ENCODE measurements at places on chromosomes 16 and 17. TPM values are rescaled to one million over a fixed set of nuclear protein-coding genes. Genes with fewer than 3 reads are reported as not detected.

DNA sequence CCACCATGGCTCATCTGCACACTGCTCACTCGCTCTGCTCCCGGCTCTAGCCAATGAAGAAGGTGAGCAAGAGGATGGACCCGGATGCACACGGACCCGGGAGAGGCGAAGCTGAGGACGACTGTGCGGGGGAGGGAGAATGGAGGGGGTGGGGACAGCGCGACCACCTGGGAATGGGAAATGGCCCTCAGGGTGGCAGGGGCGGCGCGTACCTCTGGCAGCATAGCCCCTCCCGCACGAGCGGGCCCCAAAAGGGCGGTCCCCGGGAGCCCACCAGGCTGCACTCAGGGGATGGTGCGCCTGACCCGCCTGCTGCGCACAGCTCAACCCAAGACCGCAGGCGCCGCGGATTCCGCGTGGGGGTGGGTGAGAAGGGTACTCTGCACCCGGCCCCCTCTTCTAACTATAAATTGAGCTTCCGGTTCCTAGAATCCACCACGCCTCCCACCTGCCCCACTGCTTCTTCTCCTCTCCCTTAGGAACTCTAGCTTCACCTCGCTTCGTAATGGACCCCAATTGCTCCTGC is 6.1 kb downstream of the MT1H start:
- no peak overlapping the region for H3K27ac ChIP-seq
- H3K27me3 ChIP-seq, result no peaks in the 10 kb centered on the region
- DNase-seq, result no peak
- no peaks in the 10 kb centered on the region for H3K4me1 ChIP-seq

- DNase-seq, result no peak
- no peaks in the 10 kb centered on the region for H3K36me3 ChIP-seq
- H3K27ac ChIP-seq, result no peak overlapping the region
- no peak overlapping the region for H3K4me3 ChIP-seq
Observed at GRCh38 chr16:54362591-54363206, 76.1 kb upstream of the IRX3 start.

DNA sequence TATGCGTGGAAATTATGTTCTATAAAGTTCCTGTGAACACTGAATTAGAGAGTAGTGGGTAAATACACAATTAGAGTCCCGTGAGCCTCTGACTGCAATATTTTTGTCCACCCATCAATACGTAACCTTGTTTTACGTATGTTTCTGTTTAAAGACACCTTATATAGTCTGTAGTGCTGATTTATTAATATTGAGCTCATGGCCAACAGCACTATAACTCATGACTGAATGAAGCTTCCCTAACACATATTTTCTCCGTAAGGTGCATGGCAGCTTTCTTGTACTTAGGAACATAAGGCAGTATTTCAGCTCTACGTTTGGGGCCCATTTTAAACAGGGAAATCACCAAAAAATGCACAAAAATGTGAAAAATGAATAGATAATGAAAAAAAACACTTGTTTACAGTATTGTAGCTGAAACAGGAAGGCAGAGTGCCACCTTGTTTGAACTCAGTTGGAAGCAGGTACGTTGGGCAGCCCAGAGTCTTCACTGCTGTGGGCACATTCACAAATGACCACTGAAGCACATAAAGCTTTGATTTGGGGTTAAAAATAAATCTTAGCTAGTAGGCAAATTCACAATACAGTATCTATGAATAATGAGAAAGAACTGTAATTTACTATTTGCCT is 108.5 kb downstream of the CNTNAP4 start:
- H3K36me3 ChIP-seq, result no peaks in the 10 kb centered on the region
- H3K27me3 ChIP-seq, result no peaks in the 10 kb centered on the region
- no peaks in the 10 kb centered on the region for H3K4me1 ChIP-seq

- no peaks in the 10 kb centered on the region for H3K36me3 ChIP-seq
- no peak for DNase-seq
- H3K27me3 ChIP-seq, result no peaks in the 10 kb centered on the region
- H3K27ac ChIP-seq, result no peak overlapping the region
Observed at GRCh38 chr16:24101431-24101830, 154.7 kb upstream of the CACNG3 start.

GRCh38 chr16:88763502-88764053 is 21.4 kb downstream of the PIEZO1 start:
- peak; percentile 80 for DNase-seq
- no peaks in the 10 kb centered on the region for H3K27me3 ChIP-seq
- no peaks in the 10 kb centered on the region for H3K4me1 ChIP-seq
- H3K4me3 ChIP-seq, result no peak overlapping the region
- no peaks in the 10 kb centered on the region for H3K36me3 ChIP-seq
- peak overlapping the region; percentile 79 for H3K27ac ChIP-seq

DNA sequence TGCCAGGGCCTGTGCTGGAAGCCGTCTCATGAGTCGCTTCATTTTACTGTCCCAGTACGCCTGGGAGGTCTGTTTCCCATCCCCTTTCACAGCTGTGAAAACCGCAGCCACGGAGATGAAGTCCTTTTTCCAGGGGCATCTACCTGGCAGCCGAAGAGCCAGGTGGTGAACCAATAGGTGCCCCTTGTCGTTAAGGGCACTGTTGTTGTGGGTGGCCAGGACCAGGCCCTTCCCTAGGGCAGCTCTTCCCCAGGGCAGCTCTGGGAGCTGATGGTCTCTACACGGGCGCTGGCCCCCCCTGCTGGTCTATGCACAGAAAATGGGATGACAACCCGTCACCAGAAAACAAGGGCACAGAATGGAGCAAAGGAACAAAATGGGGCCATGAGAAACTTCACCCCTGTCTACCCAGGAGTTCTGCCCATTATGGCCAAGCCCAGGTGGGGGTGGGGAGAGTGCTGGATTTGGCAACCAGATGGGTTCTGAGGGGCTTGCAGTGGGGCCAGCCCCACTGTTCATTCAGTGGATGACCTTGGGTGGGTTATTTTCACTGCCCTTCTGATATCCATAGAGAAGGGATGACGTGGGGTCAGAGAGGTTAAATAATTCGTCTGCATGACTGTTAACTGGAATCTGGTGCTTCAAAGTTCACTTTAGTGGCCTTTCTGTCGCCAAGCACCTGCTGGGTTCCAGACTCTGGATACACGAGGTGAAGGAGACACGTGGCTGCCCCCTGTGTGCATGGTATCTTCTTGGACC is 11.5 kb downstream of the RMI2 start:
- H3K4me1 ChIP-seq, result no peaks in the 10 kb centered on the region
- DNase-seq, result peak; percentile 78
- no peak overlapping the region for H3K4me3 ChIP-seq

- no peaks in the 10 kb centered on the region for H3K36me3 ChIP-seq
- no peak within 1 kb of the TSS for H3K27ac ChIP-seq
- no peaks in the 10 kb centered on the region for H3K27me3 ChIP-seq
- H3K4me1 ChIP-seq, result no peaks in the 10 kb centered on the region
Observed at GRCh38 chr17:74935585-74936469, at the start of gene OTOP3. OTOP3 (plus strand) TSS chr17:74935898; CDS start chr17:74935922, 24 bp downstream.

GRCh38 chr17:27904534-27905446 is 11.6 kb upstream of the LYRM9 start:
- H3K4me1 ChIP-seq, result no peaks in the 10 kb centered on the region
- no peak for DNase-seq
- no peaks in the 10 kb centered on the region for H3K27me3 ChIP-seq
- no peak overlapping the region for H3K4me3 ChIP-seq
- no peaks in the 10 kb centered on the region for H3K36me3 ChIP-seq
- no peak overlapping the region for H3K27ac ChIP-seq

DNA sequence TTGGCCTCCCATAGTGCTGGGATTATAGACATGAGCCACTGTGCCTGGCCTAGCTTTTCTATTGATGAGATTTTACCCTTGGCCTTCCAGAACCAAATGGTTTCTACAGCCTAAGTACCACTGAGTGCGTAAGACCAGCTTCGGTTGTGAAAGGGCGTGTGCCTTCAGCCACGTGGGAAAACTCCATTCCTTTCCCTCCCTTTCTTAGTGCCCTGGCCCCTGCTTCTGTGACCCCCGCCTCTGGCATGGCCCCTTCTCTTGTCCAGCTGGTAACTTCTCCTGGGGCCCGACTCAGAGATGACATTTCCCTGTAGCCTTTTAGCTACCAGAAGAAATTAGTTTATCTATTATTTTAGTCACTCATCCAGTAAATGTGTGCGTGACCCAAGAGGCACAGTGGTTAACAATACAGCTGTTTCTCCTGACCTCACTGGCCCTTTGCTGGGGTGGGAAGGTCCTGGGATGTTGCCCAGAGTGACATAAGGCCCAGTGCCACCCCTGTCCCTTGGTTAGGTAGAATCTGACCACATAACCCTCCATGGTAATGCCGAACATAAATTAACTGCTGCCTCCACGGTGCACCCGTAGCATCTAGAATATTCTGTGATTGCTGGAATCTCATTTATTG is 97.3 kb downstream of the PLCG2 start:
- peaks cover 10% of the 10 kb centered on the region for H3K4me1 ChIP-seq
- H3K4me3 ChIP-seq, result no peak overlapping the region
- H3K27me3 ChIP-seq, result no peaks in the 10 kb centered on the region
- no peaks in the 10 kb centered on the region for H3K36me3 ChIP-seq
- no peak for DNase-seq
- no peak overlapping the region for H3K27ac ChIP-seq

DNA sequence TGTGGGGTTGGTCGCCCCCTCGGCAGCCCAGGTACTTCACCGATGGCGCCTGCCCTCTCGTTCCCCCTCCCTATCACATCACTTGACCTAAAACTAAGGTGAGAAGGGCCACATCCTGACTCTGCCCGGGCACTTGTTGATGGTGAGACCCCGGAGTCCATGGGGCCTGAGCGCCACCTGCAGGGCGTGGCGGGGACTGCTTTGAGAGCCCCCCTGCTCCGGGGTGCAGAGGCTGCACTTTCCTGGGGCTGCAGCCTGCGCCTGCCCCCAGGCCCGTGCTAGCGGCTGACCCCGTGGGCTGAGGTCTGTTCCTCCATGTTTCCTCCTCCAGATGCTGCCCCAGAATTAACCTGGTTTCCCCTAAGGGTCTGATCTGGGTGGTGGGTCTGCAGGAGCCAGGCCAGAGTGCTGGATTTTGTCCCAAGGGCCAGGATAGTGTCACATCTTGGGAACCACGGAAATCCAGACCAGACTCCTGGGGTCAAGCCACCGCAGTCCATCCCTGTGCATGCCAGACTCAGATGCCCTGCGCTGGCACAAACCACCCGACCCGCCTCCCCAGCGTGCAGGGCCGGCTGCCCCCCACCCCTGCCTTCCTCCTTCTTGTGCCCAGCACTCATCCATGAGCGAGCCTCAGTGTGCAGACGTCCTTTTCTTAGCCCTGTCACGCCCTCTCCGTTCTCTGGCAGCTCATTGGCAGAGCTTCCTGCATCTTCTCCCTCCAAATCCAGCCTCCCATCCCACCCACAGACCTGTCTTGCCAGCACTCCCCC is 2.7 kb downstream of the NDUFAF8 start:
- no peak overlapping the region for H3K27ac ChIP-seq
- DNase-seq, result no peak
- no peak overlapping the region for H3K4me3 ChIP-seq
- peaks cover 34% of the 10 kb centered on the region for H3K4me1 ChIP-seq
- no peaks in the 10 kb centered on the region for H3K27me3 ChIP-seq

- H3K27ac ChIP-seq, result no peak overlapping the region
- no peak for DNase-seq
- no peaks in the 10 kb centered on the region for H3K36me3 ChIP-seq
- H3K27me3 ChIP-seq, result no peaks in the 10 kb centered on the region
- H3K4me3 ChIP-seq, result no peak overlapping the region
Observed at GRCh38 chr17:67055811-67056745, 11.7 kb downstream of the CACNG1 start.

DNA sequence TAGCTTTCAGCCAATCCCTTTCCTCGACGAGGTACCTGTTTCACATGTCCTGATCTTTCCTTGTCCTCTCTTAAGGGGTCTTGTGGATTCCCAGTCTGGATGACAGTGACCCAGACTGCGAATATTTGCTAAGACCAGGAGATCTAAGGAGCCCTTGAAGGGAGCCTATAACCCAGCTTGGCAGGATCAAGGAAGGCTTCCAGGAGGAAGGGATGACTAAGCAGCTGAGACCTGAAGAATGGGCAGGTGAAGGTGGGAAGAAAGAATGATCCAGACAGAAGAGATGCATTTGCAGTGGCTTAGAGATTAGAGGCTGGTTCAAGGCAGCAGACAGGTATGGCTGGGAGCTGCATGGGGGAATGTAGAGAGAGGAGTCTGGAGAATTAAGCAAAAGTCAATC is 1.9 kb upstream of the PDK2 start:
- no peak for DNase-seq
- no peak overlapping the region for H3K27ac ChIP-seq
- no peaks in the 10 kb centered on the region for H3K27me3 ChIP-seq
- H3K36me3 ChIP-seq, result peaks cover 5% of the 10 kb centered on the region
- peaks cover 9% of the 10 kb centered on the region for H3K4me1 ChIP-seq

GRCh38 chr16:73878611-73879010 is 418.0 kb upstream of the PSMD7 start:
- no peak overlapping the region for H3K4me3 ChIP-seq
- H3K36me3 ChIP-seq, result no peaks in the 10 kb centered on the region
- no peaks in the 10 kb centered on the region for H3K27me3 ChIP-seq

DNA sequence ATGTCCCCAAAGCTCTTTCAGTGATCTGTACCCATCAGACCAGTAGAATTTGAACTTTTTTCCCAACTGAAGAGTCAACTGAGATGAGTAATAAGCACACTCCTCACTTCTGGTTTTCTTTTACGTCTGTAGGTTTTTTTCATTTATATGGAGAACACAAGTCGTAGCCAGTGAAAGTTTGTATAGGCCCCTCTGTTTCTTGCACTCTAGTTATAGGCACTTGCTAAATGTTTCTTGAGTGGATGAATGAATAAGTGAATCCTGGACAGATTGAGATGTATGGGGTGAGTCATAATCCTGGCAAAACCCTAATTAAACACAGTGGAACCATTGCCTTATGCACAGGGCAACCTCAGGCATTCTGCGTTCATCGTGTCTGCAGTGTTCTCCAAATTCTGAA is 193.7 kb upstream of the TBX2 start:
- no peaks in the 10 kb centered on the region for H3K36me3 ChIP-seq
- H3K4me3 ChIP-seq, result no peak overlapping the region
- DNase-seq, result no peak
- H3K27ac ChIP-seq, result no peak overlapping the region
- H3K4me1 ChIP-seq, result no peaks in the 10 kb centered on the region

DNA sequence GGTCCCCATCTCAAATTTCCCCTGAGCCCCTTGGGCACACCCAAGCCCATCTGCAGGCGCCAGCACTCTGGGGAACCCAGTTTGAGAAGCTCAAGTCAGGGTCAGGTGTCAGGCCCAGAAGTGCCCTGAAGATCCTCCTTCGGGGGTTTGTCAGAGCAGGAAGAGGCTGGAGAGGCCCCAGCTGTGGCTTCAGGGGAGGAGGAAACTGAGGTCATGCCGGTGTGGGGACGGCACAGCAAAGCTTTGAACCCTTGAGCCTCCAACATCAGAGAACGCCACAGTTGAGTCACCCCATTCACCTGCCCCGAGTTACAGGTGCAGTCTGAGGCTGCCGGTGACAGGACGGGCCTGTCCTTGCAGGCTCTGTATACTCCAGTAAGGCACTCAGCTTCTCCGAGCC is 140.2 kb upstream of the CIBAR2 start:
- H3K4me1 ChIP-seq, result no peaks in the 10 kb centered on the region
- H3K27ac ChIP-seq, result no peak overlapping the region
- DNase-seq, result no peak

GRCh38 chr16:3065742-3066439 is 451 bp downstream of the IL32 start:
- peak overlapping the region; percentile 66 for H3K4me3 ChIP-seq
- H3K36me3 ChIP-seq, result peaks cover 9% of the 10 kb centered on the region
- peak; percentile 71 for DNase-seq
- H3K4me1 ChIP-seq, result peaks cover 6% of the 10 kb centered on the region
- H3K27me3 ChIP-seq, result no peaks in the 10 kb centered on the region
- H3K27ac ChIP-seq, result peak overlapping the region; percentile 97

Gene FGF11
- total RNA-seq, result not detected

Gene GAS2L2
- total RNA-seq, result not detected

Gene CA4
- total RNA-seq, result not detected

Gene PLXDC1
- total RNA-seq, result 0.37 TPM

Gene IKZF3
- 1.1 TPM for total RNA-seq

Gene STH
- total RNA-seq, result not detected
